Activated T-cell treated with anti-CD3 and anti-CD28 coated beads, Interleukin-2, amount 50 U/mL, for 4 hours (primary cell): ENCODE measurements at places on chromosomes 12 and 14. TPM values are rescaled to one million over a fixed set of nuclear protein-coding genes. Genes with fewer than 3 reads are reported as not detected.

KRT8 gene
- 6.0 TPM for total RNA-seq

WBP11 gene
- 133 TPM for total RNA-seq

- DNase-seq, result no peak
These were observed 158.5 kb downstream of the APAF1 start for GRCh38 chr12:98803468-98804209.

DNA sequence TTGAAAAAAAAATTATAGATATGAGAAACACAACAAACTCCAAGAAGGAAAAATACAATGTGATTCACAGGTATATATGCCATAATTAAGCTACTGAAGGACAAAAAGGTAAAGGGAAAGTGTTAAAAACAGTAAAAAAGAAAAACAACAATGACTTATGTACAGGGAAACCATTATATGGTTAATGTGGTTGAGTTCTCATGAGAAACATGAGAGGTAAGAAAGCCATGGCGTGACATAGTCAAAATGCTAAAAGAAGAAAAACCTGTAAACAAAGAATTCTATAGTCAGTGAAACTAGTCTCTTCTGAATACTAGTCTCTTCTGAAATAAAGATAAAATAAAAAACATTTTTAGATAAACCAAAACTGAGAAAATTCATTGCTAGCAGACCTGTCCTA, 109.1 kb downstream of the NEDD1 start:
- no peak for DNase-seq

GRCh38 chr12:131752451-131752850, 41.6 kb downstream of the SFSWAP start:
- no peak for DNase-seq

GRCh38 chr14:30078811-30079402, 151.3 kb upstream of the PRKD1 start:
- DNase-seq, result no peak

GRCh38 chr12:108638141-108638827, 4.6 kb upstream of the SELPLG start:
- DNase-seq, result no peak

DNA sequence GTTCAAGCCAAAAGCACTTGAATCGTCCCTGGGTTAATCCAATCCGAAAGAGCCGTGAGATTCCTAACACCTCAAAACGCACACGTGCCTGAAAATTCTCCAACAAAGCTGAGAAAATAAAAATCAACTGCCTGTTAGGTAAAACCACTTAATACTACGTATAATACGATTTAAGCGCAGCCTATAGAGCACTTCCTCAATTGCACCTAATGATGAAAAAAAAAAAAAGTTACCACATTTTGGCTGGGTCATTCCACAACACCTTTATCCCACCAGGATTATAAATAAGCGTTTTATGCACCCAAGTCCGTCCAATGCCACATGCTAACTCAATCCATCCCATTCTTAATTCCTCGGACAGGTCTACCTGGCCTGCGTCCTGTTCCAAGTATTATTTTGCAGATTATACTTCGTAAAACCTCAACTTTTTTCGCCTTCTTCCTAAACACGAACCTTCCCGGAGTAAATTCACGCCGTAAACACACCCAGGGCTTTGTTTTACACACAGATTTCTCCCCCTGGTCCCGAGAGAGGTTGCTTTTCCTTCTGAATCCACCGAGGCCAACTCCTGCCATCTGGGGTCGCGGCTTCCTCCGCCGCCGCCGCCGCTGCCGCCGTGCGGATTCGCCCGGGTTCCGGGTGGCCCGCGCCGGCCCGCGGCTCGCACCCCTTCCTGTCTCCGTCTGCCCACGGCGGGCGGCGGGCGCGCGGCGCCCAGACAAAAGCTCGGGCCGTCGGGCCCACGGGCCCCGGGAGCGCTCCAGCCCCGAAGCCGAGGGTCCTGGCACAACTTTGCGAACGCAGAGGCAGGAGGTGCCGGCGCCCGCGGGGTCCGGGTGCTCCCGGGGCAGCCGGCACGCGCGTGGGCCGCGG, 66.2 kb downstream of the RNF34 start:
- DNase-seq, result peak; percentile 29

GRCh38 chr14:36579573-36580140, 2.8 kb downstream of the NKX2-8 start:
- DNase-seq, result no peak

GRCh38 chr14:91521061-91521640, 11.0 kb upstream of the PPP4R3A start:
- no peak for DNase-seq
